ENCODE measurements at places on chromosomes 1 and 21.

DNA sequence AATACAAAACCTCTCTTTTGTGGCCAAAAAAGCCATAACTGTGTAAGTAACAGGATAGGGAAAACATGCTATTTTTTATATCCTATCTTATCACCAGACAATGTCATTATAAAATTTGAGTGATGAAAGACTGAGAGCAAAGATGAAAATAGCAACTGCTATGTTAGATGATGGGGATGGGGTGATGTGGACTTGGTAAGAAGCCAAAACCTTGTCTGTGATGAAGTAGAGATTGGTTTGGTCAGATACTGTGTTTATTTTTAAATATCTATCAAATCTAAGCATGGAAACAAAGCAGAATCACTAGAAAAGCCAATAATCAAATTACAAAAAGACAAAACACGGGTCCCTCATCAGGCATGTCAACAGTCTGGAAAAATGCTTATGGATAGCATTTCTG is 631.1 kb upstream of the NR5A2 start:
- DNase-seq: no peak

DNA sequence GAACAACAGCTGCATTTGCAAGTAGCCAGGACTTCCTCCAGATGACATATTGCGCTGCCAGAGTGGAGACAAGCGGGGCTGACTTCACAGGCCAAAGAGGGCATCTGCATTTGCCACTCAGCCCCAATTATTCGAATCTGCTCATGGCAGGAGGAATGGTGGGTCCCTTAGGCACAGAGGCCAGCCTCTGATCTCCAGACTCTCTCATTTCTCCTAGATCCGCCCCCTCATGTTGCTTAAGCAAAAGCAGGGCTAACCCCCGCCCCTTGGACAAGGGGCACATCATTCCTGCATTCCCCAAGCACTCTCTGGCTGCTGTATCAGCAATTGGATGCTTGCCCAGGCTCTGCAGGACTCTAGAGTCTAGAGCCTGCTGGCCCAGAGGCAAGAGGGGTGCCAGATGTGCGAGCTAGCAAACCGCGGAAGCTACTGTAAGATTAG is 262.4 kb downstream of the ST6GALNAC3 start:
- DNase-seq: peak; percentile 69

GRCh38 chr1:210648588-210649269 is 320.0 kb downstream of the HHAT start:
- DNase-seq: no peak

- no peak for DNase-seq
These were observed 31.6 kb downstream of the PDE9A start for GRCh38 chr21:42685036-42685435.

GRCh38 chr1:77796695-77797405 is 17.4 kb downstream of the MIGA1 start:
- no peak for DNase-seq

GRCh38 chr1:233082778-233083550 is 132.6 kb downstream of the NTPCR start:
- peak; percentile 92 for DNase-seq

- DNase-seq: peak; percentile 50
These were observed 205.6 kb upstream of the GJB5 start for GRCh38 chr1:34549199-34549598.

- peak; percentile 91 for DNase-seq
These were observed 41.8 kb upstream of the ATF3 start for GRCh38 chr1:212566522-212567479.

DNA sequence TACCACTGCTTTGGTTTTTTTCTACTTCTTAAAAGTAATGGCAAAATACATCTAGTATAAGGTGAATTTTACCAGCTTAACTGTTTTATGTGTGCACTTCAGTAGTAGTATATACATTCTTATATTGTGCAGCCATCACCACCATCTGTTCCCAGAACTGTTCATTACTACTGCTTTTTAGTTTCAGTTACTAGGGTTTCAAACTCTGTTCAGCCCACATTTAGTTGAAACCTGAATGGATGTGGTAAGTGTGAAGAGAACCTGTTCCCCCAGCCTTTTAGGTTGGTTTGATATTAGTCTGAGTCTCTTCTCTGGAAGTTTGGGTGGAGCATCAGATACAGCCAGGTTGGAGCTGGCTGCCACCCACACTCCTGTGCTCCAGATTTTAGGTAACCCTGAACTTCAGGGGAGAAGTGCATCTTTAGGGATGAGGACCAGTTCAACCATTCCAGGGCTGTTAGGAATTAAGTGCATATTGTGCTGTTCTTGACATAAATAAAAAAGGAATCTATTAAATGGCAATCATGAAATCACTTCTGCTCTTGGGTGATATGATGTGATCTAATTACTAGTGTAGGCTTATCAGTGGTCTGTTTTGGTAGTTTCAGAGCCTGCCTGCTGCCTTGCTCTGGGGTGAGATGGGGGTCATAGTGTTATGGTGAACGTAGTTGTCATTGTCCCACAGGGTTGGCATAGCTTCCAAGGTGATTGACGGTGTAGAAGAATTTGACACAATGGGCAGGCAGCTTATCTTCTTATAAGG is 32.1 kb downstream of the URB2 start:
- no peak for DNase-seq

DNA sequence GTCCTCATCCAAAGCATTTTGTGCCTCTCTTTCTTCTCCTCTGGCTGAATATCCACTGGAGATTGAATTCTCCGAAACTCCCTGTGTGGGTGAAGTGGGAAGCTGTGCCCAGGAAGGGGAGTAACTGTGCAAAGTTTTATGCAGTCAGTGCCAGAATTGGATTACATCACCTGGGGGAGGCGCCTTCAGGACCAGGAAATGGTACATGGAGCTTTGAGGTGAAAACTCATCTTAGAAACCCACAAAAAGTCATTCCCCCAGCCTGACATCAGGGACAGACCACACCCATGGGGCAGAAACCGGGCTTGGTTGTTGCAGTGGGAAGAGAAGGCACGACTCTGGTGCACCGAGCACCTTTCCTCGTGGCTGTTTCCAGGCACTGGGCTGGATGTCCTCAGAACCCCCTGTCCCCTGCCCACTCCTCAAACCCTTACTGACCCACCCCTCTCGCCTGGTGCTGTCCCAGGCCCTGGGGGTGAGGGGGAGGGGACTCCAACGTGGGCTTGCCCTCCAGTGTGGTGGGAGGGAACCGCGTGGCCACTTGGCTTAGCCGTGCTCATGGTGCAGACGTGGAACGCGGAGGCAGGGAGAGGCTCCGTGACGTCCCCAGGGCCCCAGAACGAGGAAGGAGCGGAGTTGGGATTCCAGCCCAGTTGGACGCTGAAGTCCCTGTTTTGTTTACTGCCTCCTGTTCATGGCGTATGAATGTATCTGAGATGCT is 15.7 kb downstream of the TFF3 start:
- DNase-seq: no peak

- no peak for DNase-seq
These were observed 299.5 kb downstream of the ST6GALNAC3 start for GRCh38 chr1:76374086-76374485.

Data from RPMI8226 (cell line).